ENCODE measurements at places on chromosomes 5 and 9.
A peak's percentile ranks its signal among the peaks of the same experiment; 100 is the strongest.

GRCh38 chr9:77163884-77164283 lies 13.4 kb upstream of the VPS13A start:
- DNase-seq = no peak

- DNase-seq = no peak
Observed at GRCh38 chr5:97071101-97071500, 71.3 kb downstream of the LIX1 start.

DNA sequence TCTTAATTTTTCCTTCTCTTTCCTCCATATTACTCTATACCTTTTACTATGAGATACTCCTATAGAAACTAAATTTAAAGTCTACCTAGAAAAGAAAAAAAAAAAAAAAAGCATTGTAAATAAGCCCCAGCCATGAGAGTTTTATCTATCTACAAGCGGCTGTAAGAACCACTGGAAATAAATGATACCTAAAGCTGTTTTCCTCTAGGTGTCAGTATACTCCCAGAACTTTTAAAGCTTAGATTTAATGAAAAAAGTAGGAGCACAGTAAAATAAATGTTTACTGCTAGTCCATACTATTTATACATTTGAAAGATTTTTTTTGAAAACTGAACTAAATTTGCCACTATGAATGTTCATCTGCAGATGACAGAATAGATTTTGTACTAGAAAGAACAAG lies 26.2 kb downstream of the TYRP1 start:
- peak; percentile 78 for DNase-seq

GRCh38 chr5:37823433-37824152 lies 16.2 kb downstream of the GDNF start:
- DNase-seq = no peak

GRCh38 chr9:135189497-135189896 lies 102.0 kb downstream of the OLFM1 start:
- no peak for DNase-seq

- DNase-seq = no peak
Observed at GRCh38 chr5:104088876-104089778, 526.5 kb upstream of the NUDT12 start.

- DNase-seq = no peak
Observed at GRCh38 chr5:89246864-89247263, 363.9 kb upstream of the MEF2C start.

Measured in DMS 273 treated with DMSO at 0.1 percent for 48 hours (cell line).